ENCODE measurements at places on chromosomes 7 and 10.
A peak's percentile ranks its signal among the peaks of the same experiment; 100 is the strongest.

DNA sequence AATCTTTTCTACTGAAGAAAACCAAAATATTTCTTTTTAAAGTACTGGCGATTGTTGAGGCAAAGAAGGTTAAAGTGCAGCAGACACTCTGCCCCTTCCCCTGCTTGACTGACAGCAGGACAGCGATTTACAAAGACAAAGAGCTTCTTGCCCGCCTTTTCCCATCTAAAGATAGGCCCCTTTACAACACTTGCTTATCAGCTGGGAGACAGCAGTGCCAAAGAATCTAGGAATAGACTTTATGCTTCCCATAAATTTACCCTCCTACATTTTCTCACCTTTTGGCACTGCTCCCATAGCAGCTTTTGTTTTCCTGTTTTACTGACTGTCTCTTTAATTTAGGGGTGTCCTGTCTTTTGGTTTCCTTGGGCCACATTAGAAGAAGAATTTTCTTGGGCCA is 824.1 kb downstream of the CCSER2 start:
- DNase-seq: no peak

DNA sequence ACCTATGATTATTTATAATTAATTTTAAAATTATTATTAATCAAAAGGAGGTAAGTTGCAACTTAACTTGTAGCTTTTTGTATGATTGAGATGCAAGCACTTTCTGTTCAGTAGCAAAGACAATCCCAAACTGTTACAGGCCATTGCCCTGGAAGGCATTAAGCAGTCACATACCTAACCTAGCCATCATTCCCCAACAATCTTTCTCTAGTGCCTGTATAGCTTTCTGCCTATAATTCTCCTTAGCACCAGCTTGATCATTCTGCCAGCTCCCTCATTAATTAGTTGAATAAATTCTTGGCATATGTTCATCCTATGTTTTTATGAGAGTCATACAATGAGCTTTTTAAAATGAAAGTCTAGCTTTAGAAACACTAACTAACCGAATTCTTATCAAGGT is 178.9 kb upstream of the TMEM106B start:
- no peak for DNase-seq

- DNase-seq: peak; percentile 70
These were observed 221.3 kb downstream of the ARHGAP12 start for GRCh38 chr10:31707093-31708039.

DNA sequence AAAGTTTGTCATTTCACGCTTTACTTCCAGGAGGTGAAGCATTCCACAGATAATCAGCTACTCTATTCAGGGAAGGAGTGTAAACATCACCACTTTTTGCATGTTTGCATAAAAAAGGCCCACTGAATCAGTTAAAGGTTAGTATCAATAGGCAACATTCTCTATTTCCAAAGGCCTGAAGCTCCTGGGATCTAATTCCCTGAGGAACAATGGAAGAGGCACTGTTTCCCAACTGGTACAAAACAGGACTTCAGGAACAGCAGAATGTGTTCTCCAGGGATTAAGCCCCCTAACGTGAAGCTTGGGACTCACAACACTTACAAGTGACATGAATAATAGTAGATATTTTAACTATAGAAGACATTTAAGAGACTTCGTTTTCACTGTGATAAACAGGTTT is 6.1 kb downstream of the LRRN3 start:
- DNase-seq: no peak

- DNase-seq: no peak
These were observed 179.1 kb downstream of the PRKCQ start for GRCh38 chr10:6400821-6401465.

- DNase-seq: no peak
These were observed 13.9 kb downstream of the HTR5A start for GRCh38 chr7:155084021-155084420.

DNA sequence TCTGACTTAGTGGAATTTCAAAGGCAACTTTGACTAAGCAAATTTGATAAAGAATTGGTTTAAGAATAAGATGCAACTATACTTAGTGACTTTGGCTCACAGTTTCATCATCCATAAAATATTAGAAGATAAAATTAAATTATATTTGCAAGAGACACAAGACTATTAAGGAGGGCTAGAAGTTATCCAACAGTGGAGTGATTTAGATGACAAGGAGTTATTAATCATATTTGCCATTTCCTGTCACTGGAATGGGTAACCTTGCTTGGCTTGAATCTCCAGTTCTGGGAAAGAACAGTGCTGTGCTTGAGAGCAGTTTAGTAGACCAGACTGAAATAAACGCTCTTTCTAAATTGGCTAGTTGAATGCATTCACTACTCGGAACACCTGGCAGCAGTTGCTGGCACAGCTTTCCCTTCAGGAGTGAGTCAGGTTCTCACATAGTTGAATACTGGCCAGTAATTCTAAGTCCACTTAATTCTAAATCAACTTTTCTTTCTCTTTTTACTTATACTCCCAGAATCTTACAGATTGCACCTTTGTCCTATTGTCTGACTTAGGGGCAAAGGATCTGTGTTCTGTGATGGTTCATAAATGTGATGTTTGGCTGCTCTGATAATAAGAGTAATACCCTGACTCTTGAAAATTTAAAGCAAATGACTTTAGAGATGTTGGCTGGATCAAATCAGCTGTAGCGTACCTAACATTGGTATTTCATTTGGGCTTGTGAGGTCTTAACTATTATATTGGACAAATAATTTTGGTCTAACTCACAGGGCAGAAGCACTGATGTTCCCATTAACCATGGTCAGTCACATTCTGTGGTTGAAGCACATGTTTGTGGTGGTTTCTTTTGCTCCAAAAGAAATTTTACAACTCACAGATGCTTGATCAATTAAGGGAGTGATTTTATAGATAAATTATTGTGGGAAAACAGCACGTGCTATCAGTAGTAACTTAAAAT is 16.6 kb downstream of the STMP1 start:
- no peak for DNase-seq

- no peak for DNase-seq
These were observed 10.9 kb upstream of the SNX8 start for GRCh38 chr7:2325162-2325561.

- DNase-seq: no peak
These were observed 128.9 kb upstream of the NPS start for GRCh38 chr10:127420138-127420684.

DNA sequence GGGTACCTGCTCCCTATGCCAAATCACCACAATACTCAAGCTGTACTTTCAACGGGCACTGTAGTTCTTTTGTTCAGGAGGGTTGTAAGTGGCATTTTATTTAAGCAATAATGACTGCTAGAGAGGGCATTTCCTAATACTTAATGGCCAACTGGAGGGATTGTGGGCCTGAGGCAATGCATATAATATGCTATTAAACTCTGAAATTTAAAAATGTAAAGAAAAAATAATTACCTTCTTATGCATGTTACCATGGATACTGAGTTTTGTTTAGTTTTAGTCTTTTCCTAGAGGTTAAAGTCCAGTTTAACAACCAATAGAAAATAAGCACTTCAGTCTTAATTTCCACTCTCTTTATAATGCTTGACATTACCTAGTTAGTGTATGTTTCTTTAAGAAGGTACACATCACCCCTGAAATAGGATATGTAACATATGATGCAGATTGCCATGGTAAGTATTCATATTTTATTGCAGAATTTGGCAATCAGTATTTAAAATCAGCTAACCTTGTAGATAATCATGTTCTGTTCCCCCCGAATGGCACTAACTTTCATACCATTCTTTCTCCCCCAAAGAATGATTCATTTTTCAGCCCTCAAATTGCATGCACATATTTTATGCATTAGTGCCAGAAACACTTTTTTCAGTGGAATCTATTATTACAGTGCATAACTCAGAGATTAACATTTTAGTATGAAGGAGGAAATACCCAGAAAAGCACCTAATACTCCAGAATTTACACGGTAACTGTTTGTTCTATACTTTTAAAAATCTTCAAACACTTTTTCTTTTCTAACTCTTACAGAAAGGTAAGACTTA is 90.3 kb upstream of the ZNF438 start:
- DNase-seq: no peak

GRCh38 chr10:35165811-35166210 is 39.2 kb downstream of the CREM start:
- no peak for DNase-seq

GRCh38 chr10:77274046-77274795 is 363.4 kb downstream of the KCNMA1 start:
- no peak for DNase-seq

GRCh38 chr10:123479640-123480039 is 186.5 kb upstream of the GPR26 start:
- no peak for DNase-seq

- no peak for DNase-seq
These were observed 87.4 kb upstream of the KMT2E start for GRCh38 chr7:104926601-104927041.

GRCh38 chr10:98414578-98414931 is 427 bp downstream of the PYROXD2 start:
- DNase-seq: no peak

- DNase-seq: no peak
These were observed 180.9 kb downstream of the REEP3 start for GRCh38 chr10:63702092-63702491.

DNA sequence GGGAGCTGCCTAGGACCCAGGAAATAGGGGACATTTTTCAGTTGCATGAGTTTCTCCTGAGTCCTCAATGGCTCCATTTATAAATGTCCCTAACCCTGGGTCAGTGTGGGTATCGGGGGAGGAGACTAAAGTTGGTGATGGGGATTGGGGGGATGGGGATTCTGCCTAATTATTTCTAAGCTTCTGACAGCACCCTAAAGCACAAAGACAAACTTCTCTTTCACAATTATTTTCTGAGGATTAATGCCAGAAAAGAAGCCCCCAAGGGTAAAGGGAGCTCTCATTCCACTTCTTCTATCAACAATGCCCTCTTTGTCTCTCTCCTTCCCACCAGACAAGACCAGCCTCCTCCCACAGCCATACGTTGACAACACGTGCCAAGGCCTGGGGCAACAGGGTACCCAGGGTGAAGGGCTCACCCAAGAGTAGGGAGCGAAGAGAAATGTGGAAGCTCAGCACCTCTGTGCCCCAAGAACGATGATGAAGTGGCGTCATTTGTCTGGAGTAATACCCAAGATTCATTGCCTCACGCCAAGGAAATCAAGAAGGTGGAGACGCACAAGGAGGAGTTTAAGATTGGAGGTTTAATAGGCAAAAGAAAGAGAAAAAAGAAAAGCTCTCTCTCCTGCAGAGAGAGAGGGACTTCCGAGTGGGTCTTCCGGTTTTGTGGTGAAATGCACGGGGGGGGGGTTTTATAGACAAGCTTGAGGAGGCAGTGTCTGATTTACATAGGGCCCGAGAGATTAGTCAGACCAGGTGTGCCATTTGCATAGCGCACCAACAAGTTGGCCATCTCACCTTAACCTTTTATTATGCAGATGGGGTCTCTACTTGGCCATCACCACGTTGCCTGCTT is 14.4 kb upstream of the GJC3 start:
- DNase-seq: no peak

GRCh38 chr10:36091007-36091406 is 448.9 kb upstream of the FZD8 start:
- no peak for DNase-seq

DNA sequence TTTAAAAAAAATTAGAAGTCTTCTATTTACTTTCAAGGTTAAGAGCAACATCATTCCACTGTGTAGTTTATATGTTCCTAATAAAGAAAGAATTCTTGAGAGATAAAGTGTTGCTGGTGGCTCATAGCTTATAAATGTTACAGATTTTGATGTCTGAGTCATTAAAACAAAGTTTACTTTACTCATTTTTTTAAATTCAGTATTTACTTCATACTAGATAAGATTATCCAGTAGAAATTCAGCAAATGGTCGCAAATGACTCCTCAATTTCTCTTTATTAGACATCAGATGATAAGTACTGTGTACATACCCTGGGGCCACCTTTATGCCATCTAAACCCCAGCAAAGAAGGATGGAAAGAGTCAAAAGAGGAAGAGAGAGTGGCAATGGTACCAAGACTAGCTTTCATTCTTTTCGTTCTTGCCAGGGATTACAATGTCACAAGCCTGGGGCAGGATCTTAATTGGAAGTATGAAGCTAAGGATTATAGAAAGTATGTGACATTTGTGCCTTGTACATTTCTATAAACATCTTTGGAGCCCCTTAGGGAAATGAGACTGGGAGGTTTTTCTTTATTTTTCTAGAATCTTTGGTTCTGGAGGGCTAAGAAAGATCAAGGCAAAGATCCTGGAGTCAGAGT is 206.1 kb downstream of the CHRM2 start:
- no peak for DNase-seq

DNA sequence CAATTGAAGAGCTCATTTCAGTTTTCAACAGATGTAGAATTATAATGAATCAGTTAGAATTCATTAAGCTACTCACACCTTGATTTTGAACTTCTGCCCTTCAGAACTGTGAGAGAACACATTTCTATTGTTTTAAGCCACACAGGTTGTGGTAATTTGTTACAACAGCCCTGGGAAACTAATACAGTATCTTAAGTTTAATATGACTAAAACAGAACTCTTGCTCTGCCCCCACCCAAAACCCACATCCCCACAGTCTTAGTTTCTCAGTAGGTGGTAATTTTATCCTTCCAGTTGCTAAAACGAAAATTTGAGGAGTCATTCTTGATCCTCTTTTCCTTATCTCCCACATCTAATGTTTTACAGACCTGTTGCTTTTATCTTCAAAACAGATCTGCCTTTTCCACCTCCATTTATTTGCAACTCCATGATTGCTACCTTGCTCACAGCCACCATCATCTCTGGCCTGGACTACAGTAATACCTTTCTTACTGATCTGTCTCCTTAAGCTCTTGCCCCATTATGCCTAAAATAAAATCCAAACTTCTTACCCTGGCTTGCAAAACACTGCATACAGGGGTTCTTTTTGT is 72.8 kb upstream of the NXPH1 start:
- DNase-seq: no peak

DNA sequence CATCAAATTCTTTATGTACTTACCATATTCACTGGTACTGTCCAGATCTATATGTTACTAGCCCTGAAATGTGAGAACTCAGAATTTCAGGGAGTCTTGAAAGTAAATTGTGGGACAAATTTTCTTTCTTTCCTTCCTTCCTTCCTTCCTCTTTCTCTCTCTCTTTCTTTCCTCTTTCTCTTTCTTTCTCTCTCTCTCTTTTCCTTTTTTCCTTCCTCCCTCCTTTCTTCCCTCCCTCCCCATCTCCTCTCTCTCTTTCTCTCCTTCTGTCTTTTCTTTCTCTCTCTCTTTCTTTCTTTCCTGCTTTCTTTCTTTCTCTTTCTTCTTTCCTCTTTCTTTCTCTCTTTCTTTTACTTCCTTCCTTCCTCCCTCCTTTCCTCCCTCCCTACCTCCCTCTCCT is 257.4 kb upstream of the CSTF2T start:
- DNase-seq: no peak

DNA sequence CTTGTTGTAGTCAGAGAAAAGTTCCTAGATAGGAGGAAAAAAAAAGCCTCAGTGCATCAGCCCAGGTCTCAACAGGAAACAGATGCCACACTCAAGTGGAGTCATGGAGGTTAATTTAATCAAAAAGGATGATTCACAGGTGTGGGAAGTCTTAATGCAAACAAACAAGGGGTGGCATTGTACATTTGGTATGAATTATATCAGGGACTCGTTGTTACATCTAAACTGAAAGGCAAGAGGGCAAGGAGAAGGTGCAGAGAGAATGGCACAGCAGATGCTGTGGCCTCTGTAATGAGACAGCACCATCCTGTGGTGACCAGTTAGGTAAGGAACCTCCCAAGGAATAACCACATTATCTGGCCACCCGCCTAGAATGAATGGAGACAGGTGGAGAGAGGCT is 133.7 kb downstream of the PTPRZ1 start:
- no peak for DNase-seq
